NCI-H69 (cell line): ENCODE measurements at places on chromosomes 7 and 10.
A peak's percentile ranks its signal among the peaks of the same experiment; 100 is the strongest.

DNA sequence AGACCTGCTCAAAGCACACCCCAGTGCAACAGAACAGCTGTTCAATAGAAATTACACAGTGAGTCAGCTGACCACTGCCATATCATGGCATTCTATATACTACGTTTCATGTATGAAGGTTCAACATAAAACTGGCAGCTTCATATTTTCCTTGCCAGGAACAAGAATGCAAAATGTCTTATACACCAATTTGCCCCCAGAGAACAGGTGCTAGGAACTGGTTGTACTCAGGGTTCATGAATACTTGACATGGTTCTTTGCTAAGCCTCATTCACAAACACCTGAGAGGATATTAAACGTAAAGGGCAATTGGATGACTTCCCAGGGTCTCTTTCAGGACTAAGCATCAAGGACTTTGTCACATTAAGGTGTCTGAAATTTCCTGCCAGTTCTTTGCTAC is 6.9 kb downstream of the MYOF start:
- no peak for DNase-seq

- no peak for DNase-seq
These were observed 31.3 kb downstream of the FZD1 start for GRCh38 chr7:91295576-91295975.

GRCh38 chr7:15848901-15849300 is 162.4 kb upstream of the MEOX2 start:
- no peak for DNase-seq

DNA sequence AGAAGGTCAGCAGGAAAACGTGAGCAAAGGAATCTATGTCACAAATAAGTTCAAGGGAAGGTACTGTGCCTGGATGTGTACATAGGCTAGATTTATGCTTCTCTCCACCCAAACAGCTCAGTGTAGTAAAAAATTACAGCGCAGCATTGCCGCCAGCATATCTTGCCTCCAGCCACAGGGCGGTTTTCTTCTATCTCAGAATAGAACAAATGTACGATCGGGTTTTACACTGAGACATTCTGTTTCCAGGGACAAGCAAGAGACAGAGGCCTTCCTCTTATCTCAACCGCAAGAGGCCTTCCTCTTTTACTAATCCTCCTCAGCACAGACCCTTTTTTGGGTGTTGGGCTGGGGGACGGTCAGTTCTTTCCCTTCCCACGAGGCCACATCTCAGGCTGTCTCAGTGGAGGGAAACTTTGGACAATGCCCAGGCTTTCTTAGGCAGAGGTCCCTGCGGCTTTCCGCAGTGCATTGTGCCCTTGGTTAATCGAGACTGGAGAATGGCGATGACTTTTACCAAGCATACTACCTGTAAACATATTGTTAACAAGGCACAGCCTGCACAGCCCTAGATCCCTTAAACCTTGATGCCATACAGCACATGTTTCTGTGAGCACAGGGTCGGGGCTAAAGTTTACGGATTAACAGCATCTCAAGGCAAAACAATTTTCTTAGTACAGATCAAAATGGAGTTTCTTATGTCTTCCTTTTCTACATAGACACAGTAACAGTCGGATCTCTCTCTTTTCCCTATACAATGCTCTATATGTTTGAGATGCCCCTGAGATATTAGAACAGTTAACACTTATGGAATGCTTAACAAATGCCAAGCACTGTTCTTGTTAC is 11.6 kb upstream of the ABHD11 start:
- no peak for DNase-seq

- DNase-seq: peak; percentile 40
These were observed 5.2 kb downstream of the ADCY1 start for GRCh38 chr7:45579391-45579801.

DNA sequence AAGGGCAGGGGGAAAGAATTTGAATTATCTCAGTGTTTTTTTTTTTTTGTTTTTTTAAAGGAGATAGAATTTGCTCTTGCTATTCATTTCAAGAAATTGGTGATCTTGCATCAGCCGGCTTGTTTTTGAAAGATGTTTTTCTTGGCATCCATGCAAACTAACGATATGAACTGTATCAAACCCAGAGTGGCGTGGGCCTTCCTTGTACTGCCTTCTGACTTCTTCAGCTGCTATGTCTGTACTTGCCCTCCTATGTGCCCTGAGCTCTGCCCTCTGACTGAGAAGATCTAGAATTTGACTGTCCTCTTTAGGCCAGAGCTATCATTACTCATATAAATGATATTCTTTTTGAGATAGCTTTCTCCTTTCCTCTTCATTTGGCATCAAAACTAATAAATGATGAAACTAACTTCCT is 183.1 kb downstream of the EXOC4 start:
- no peak for DNase-seq

- DNase-seq: peak; percentile 35
These were observed 53.4 kb upstream of the CYP2C18 start for GRCh38 chr10:94630017-94630688.

GRCh38 chr10:84340187-84340586 is 11.8 kb downstream of the CCSER2 start:
- DNase-seq: peak; percentile 48

GRCh38 chr7:101733713-101734475 is 83.5 kb upstream of the CUX1 start:
- peak; percentile 87 for DNase-seq

- no peak for DNase-seq
These were observed 215.8 kb downstream of the ZMYND11 start for GRCh38 chr10:350981-351501.
